ENCODE measurements at places on chromosomes 4 and X.

GRCh38 chr4:159484864-159485263 is 382.0 kb downstream of the RAPGEF2 start:
- DNase-seq: no peak

- DNase-seq: no peak
Observed at GRCh38 chr4:119715490-119716445, 87.2 kb upstream of the PDE5A start.

DNA sequence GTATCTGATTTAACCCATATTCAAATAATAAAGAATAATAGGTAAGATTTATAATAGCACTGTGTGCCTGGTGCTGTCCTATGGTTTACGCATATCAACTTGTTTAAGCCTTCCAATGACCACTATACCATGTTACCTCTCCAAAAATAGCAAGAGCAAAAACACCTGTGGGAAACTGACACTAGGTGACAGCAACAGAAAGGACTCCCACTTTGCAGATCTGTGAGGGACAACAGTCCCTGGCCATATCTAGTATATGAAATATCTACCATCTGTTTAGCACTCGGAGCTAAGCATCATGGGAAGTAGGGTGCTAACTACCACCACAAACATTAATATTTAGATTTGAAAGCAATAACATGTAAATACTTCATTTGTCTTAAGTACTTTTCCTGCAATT is 55.7 kb upstream of the TXK start:
- no peak for DNase-seq

- no peak for DNase-seq
Observed at GRCh38 chrX:67094061-67094460, 449.8 kb upstream of the AR start.

DNA sequence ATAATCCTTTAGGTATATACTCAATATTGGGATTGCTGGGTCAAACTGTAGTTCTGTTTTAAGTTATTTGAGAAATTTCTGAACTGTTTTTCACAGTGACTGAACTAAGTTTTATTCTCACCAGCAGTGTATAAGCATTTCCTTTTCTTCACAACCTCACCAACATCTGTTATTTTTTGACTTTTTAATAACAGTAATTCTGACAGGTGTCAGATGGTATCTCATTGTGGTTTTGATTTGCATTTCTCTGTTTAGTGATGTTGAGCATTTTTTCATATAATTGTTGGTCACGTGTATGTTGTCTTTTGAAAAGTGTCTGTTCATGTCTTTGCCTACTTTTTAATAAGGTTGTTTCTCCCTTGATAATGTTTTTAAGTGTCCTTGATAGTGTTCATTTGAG is 112.6 kb downstream of the LINC00632 start:
- no peak for DNase-seq

GRCh38 chrX:73668779-73669178 is 105.8 kb downstream of the CHIC1 start:
- DNase-seq: no peak

DNA sequence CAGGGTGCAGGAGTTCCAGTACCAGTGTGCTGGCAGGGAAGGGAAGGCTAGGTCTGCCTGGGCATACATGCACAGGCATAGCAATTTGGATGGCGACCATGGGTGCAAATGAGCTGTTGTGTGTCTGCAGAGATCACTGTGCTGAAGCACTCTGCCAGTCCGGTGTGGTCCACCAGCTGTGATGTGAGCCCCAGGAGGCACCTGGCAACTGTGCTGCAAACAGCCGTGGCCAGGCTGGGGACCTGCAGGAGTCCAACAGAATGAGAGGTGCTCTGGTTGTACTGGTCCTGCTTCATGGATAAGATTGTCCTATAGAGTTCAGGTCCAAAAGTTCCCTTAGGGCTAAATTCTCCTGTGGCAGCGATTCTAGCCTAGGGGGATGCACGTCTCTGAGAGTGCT is 6.1 kb downstream of the FAM47A start:
- DNase-seq: no peak

- no peak for DNase-seq
Observed at GRCh38 chr4:104146048-104146447, 348.6 kb downstream of the CXXC4 start.

DNA sequence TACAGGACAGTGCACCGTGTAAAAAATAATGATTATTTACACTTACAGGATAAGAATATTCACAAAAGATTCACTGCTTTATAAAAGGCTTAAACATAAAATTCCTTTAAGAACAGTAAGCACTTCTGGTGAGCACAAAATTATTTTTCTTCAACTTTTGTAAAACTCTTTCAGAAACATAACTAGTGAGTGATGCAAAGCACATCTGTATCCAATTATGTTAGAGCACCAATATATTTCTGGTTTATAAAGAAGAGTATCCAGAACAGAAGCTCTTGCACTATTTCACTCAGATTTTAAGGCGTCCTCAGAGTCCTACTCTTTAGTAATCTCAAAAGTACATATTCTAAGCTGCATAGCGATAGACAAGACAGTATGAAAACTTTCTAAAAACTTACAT is 276.0 kb downstream of the C4orf33 start:
- DNase-seq: no peak

DNA sequence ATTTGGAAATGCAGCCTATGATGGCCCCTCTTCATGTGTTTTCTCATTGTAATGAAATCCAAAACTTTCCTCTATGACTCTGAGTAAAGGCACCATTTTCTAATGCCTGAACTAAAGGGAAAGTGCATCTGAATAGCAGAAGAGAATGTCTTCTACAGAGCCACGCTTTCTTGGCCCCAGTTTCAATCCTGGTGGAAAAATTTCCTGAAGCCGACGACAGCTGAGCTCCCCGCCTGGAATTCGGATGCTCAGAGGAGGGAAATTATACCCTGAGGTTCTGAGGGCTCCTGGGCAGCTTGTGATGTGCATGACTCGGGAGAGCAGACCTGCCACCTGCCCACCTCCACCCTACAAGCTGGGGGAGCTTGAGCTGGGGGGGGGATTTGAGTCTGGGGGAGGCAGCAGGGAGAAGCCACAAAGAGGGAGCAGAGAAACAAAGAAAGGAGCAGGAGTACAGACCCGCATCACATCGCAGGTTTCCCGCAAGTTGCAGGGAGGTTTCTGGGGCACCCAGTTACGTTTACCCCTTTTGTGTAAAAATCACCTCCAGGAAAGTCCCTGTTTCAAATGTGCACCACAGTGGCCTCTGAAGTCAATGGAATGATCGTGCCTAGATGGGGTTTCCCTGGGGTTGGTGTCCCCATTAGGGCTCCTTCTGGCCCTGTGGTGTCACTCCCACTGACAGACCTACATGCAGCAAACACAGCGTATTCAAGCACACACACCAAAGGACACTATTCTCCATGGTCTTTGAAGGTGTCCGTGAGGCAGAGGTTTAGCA is 145.6 kb upstream of the RBPJ start:
- no peak for DNase-seq

DNA sequence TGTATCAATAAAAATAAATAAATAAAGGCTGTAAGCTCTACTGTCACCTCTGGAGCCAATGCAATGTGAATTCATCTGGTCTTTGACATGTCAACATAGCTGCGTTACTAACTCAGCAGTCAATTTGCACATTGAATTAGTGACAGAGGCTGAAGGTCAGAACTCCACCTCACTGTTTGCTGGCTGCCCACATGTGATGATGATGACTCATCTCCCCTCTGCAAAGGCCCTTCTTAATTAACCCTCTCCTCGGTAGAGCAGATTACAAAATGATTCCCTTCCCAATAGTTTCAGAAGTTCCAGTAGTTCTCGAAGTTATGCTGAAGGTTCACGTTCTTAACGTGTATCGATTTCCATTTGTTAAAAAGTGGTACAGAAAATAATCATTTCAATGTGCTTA is 1626.0 kb upstream of the TENM3 start:
- no peak for DNase-seq

DNA sequence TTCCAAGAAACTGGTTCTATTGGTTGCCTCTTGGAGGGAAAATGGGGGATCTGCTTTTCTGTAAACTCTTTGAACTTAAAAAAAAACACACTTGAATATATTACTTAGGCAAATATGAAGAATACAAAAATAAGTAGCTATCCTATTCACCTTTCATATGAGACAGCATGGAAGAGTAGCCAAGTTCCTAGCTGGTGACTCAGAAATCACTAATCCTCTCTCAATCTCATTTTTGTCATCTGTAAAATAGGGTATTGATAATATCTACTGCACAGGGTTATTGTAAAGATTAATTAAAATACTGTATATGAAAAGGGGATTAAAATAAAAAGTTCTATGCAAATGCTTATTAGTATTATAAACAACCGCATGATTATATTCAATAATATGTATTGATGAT is 12.7 kb downstream of the MGARP start:
- no peak for DNase-seq

- no peak for DNase-seq
Observed at GRCh38 chrX:22577181-22577580, 304.5 kb downstream of the CBLL2 start.

- DNase-seq: no peak
Observed at GRCh38 chrX:23752740-23753415, 9.8 kb upstream of the ACOT9 start.

- no peak for DNase-seq
Observed at GRCh38 chrX:22999696-23000223, at the start of gene DDX53. Gene DDX53, plus strand, starts transcription at chrX:22999960. Its CDS starts 98 bp downstream, at chrX:23000058.

DNA sequence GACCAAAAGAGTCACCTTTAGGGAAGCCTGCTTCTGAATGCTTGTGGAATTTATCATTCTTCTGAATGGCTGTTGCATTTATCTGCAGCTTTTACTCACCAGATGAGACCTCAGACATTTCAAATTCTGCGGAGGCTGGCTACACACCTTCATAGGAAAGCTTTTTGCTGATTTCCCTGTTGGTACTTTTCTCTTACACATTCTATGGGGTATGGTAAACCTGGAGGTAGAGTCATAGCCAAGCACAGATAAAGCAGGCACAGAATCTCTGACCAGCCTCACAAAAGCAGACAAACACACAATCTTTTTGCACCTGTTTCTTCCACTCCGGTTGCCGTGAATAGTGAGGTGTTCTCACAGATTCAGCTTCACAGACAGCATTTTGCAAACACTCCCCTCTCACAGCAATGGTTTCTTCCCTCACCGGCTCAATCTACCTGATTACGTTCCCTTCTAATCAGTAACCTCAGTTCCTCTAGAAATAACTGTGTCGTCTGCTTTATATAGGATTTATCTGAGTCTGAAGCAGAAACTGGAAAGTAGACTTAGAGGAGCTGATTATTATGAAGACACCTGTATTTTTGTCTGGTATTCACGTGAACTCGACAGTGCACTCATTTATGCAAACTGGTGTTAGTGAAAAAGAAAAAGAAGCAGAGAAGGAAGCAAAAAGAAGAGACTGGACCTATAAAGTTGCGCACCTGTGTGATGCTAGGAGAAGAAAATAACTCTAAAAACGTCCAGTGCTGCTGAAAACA is 83.1 kb downstream of the DMD start:
- no peak for DNase-seq

DNA sequence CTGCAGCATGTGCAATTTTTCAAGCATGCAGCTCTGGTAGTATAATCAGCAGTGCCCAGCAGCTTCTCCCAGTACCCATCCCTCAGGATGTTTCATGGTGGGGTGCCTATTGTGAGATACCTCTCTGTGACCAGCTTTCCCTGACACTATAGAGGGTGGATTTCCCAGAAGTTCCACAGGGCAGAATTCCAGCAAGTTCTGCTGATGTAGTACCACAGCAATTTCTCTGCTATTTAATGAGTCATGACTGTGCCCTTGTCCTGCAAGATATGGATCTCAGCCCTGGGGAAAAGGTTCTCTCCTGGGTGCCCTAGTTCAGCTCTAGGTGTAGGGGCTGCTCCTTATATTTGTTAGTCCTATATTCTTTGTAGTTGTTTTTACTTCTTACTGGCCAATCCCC is 174.8 kb downstream of the ENOX2 start:
- no peak for DNase-seq

- no peak for DNase-seq
Observed at GRCh38 chr4:89305712-89306437, 1.7 kb downstream of the GPRIN3 start.

- no peak for DNase-seq
Observed at GRCh38 chr4:7587433-7588405, 153.0 kb upstream of the PSAPL1 start.

DNA sequence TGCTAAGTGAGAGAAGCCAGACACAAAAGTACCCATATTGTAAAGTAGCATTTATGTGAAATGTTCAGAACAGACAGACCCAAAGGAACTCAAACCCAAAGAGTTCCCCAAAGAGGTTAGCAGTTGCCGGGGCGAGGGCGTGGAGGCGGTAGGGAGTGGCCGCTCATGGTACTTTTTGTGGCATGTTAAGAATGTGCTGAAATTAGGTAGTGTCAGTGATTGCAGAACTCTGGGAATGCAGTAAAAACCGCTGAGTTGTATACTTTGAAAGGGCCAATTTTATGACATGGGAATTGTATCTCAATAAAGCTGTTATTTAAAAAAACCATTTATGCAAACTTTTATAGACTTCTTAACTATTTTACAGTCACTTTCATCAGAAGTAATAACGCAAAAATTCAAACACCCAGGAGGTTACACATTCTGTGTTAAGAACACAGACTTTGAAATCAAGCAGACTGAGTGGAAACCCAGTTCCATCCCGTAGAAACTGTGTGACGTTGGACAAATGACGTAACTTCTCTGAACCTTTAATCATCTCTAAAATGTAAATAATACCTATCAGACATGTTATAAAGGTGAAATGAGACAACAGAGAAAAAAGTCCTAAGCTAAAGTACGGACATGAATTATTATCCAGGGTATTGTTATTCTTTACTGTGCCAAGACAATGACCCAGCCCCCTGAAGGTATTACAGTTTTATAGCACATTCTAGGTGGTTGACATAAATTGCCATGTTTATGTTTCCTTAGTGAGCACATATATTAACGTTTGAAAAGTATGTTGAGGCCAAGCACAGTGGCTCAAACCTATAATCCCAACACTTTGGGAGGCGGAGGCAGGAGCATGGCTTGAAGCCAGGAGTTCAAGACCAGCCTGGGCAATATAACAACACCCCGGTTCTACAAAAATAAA is 19.7 kb downstream of the ZFP42 start:
- DNase-seq: no peak

DNA sequence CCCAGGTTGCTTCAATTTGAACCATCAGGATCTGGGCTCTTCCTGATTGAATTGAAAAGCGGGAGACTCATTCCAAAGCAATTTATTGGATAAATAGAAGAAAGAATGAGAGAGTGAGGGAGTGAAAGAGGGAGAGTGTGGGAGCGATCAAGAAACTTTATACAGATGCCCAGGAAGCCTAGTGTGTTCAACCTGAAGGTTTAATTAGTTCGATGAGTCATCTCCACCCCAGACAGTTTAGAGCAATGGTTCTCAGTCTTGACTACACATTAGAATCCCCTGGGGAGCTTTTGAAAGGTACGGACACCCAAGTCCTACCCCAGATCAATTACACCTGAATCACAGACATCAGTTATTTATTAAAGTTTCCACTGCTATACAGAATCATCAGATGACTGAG is 61.5 kb downstream of the GEMIN8 start:
- no peak for DNase-seq

GRCh38 chr4:33255094-33255493 is 2534.9 kb downstream of the PCDH7 start:
- no peak for DNase-seq

- DNase-seq: no peak
Observed at GRCh38 chr4:17491196-17491595, 20.7 kb downstream of the QDPR start.
